ENCODE measurements at places on chromosomes 4 and X. TPM values are rescaled to one million over a fixed set of nuclear protein-coding genes. Genes with fewer than 3 reads are reported as not detected.

CLIC2 gene
- 1.0 TPM for total RNA-seq

MAGEH1 gene
- total RNA-seq, result 18.4 TPM

MXRA5 gene
- not detected for total RNA-seq

EFHC2 gene
- 0.32 TPM for total RNA-seq

OPHN1 gene
- total RNA-seq, result 0.02 TPM

CHST7 gene
- total RNA-seq, result 7.0 TPM

SLC49A3 gene
- 0.66 TPM for total RNA-seq

CXorf49 gene
- total RNA-seq, result not detected

TCEAL7 gene
- total RNA-seq, result not detected

SH3D19 gene
- not detected for total RNA-seq

PLAC8 gene
- total RNA-seq, result 200 TPM

TLR3 gene
- total RNA-seq, result 0.51 TPM

FRAS1 gene
- total RNA-seq, result not detected

MAGEA9B gene
- total RNA-seq, result not detected

RASGEF1B gene
- 1.6 TPM for total RNA-seq

NUDT11 gene
- total RNA-seq, result 0.71 TPM

PDE6B gene
- 12.5 TPM for total RNA-seq

CTSO gene
- 3.8 TPM for total RNA-seq

ANKRD50 gene
- 0.07 TPM for total RNA-seq

GPR119 gene
- total RNA-seq, result not detected

CNKSR2 gene
- 6.5 TPM for total RNA-seq

PRR32 gene
- total RNA-seq, result not detected

PLP2 gene
- total RNA-seq, result 90.7 TPM

RGN gene
- not detected for total RNA-seq

DMRTC1 gene
- total RNA-seq, result not detected

SLC25A53 gene
- total RNA-seq, result 7.1 TPM

PHOX2B gene
- not detected for total RNA-seq

PSMD10 gene
- total RNA-seq, result 32.1 TPM

GPC4 gene
- not detected for total RNA-seq

LRCH2 gene
- not detected for total RNA-seq

ADGRG2 gene
- not detected for total RNA-seq

TIGD4 gene
- total RNA-seq, result 0.34 TPM

STPG2 gene
- total RNA-seq, result not detected

TCP11X2 gene
- not detected for total RNA-seq

SLITRK2 gene
- not detected for total RNA-seq

SMR3B gene
- not detected for total RNA-seq

ADH7 gene
- not detected for total RNA-seq

DCAF8L2 gene
- not detected for total RNA-seq

NXF2 gene
- not detected for total RNA-seq

ITIH6 gene
- not detected for total RNA-seq

GAGE2A gene
- total RNA-seq, result not detected

MAGIX gene
- total RNA-seq, result 2.0 TPM

FRG2 gene
- total RNA-seq, result not detected

MAGEB17 gene
- total RNA-seq, result not detected

TADA2B gene
- 34.2 TPM for total RNA-seq

GABRQ gene
- total RNA-seq, result 0.07 TPM

Measured in T-helper 1 cell treated with Interleukin-12 subunit alpha and Interleukin-12 subunit beta and Interleukin-4 antibody, amounts not matched to agents 30 ng/mL and 1 ng/mL, for 36 hours (primary cell).